Caco-2 (cell line): ENCODE measurements at places on chromosomes 2 and 18. TPM values are rescaled to one million over a fixed set of nuclear protein-coding genes. Genes with fewer than 3 reads are reported as not detected.

DNA sequence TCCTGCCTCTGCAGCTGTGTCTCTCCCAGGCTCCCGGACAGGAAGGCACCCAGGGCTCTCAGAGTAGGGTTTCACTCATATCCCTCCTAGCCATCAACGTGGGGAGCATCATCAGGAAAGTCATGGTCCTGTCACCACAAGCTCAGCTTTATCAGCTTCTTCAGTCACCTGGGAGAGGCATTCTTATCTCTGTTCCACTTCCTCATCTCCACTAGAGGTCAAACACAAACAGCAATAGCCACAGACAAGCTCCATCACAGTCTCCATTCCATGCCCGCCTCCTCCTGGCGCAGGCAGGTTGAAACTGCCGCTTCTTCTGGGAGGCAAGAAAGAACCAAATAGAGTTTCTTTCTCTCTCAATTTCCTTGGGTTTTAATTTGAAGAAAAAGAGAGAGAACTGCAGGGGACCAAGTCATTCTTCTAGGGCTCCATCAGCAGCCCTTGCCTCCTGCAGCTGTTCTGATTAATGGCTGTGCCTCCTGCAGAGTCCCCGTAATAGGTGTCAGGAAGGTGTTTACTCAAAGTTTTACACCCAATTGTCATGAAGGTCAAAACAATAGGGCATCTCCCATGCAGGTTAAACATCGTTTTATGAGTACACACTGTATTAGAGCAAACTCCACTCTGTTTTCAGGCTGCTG, 377.9 kb downstream of the TMEM182 start:
- H3K27me3 ChIP-seq, result no peaks in the 10 kb centered on the region
- no peak for DNase-seq
- no peaks in the 10 kb centered on the region for H3K4me1 ChIP-seq
- H3K36me3 ChIP-seq, result no peaks in the 10 kb centered on the region
- no peak overlapping the region for H3K27ac ChIP-seq

DNA sequence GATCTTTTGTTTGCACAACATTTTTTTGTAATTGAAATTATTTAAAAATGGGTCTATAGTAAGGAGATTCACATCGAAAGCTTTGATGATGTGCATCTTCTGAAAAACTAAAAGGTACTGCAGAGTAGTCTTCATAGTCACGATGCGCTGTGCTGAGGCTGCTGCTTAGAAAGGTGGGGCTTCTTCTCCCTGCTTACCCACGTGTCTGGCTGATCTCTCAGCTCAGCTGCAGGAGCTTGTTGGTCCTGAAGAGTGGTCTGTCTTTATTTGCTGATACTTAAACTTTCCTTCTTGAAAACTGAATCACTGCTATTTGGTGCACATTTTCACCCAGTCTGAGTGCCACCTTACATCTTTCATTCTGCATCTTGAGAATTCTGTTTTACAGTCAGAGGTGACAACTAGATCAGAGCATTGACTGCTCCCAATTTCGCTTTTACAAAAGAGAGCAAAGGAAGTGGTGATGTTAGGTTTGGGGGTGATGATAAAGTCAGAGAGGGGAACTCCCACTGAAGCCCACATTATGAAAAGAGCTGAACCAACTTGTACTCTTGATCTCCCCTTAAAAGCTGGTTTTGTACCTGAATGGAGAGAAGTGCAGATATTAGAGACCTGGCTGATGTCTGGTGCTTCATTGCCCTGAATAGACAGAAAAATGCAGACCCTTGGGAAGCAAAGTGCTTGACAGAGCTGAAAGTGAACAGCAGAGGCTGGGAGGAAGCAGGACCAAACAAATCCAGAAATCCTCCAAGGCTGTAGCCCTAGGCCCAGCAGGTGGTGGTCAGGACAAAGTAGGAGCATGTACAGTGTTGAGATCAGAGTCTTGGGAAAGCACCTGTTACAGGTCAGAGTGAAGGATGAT, 984.5 kb downstream of the TSN start:
- no peaks in the 10 kb centered on the region for H3K27me3 ChIP-seq
- no peak overlapping the region for H3K4me3 ChIP-seq
- no peak overlapping the region for H3K27ac ChIP-seq
- no peaks in the 10 kb centered on the region for H3K36me3 ChIP-seq

DNA sequence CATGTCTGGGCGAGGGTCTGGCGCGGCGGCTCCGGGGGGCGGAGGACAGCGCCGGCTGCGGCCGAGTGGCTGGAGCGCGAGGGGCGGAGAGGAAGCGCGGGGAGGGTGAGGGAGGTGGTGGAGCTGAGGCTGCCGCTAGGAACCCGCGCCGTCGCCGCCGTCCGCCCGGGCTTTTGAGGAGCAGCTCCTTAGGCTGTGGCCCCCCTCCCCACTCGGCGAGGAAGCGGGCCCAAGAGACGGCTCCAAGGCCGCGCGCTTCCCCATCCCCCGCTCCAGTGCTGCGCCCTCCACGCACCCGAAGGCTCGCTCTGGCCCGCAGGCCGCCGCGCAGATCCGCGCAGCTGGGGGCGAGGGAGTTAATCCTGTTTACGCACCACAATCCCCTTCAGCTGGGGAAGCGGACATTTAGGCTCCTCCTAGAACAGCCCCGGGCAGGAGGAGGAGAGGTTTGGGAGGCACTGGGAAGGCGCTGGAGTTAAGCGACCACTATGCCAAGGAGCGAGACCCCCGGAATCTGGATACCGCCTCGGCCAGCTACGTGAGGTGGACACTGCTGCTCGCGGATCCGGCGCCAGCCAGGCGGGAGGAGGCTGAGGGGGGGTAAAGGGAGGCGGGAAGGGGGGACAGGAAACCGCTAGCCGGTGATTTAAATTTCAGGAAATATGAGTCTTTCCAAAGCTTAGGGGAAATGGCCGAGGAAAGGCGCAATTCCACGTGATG, at the start of gene CNRIP1:
CNRIP1 (minus strand) TSS at position 552 of the 720 bp plus-strand sequence; CDS start at position 3, 549 bp downstream.
- H3K36me3 ChIP-seq, result no peaks in the 10 kb centered on the region
- no peaks in the 10 kb centered on the region for H3K4me1 ChIP-seq
- H3K27me3 ChIP-seq, result no peaks in the 10 kb centered on the region
- H3K27ac ChIP-seq, result no peak within 1 kb of the TSS
- no peak within 1 kb of the TSS for H3K4me3 ChIP-seq

CD8B gene
- 9.1 and 10.0 TPM in 2 replicates for total RNA-seq

EML4 gene
- total RNA-seq, result 122 and 125 TPM in 2 replicates
